ENCODE measurements at places on chromosomes 7 and 10.

GRCh38 chr10:58473976-58474375, 38.7 kb upstream of the BICC1 start:
- DNase-seq: no peak

DNA sequence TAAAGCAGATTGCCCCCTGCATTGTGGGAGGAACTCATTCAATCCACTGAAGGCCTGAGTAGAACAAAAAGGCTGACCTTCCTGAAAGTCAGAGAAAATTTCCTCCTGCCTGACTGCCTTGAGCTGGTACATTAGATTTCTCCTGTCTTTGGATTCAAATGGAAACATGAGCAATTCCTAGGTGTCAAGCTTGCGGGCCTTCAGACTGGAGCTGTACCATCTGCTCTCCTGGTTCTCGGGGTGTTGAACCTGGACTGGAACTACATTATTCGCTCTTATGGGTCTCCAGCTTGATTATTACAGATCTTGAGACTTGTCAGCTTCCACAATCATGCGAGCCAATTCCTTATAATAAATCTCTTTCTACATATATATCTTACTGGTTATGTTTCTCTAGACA, 173.6 kb upstream of the STEAP4 start:
- DNase-seq: no peak

- no peak for DNase-seq
Observed at GRCh38 chr10:124740369-124741280, 3.6 kb downstream of the FAM53B start.

GRCh38 chr10:110252151-110252550, 44.7 kb downstream of the MXI1 start:
- no peak for DNase-seq

DNA sequence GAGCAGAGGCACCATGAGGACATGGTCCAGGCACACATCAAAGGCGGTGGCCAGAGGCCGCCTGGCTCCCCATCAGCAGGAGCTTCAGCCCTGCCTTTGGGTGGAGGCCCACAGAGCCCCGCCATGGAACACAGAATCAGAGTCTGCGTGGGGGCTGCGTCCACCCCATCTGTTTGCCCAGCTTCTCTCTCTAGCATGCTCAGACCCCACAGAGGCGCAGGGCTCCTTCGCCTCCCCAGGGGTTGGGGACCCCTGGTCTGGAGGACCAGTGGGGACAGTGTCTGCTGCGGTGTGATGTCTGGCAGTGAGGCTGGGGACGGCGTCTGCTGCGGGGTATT, 321.9 kb downstream of the PTPRN2 start:
- DNase-seq: no peak

- peak; percentile 43 for DNase-seq
Observed at GRCh38 chr7:32154797-32155196, 84.6 kb upstream of the PDE1C start.

- no peak for DNase-seq
Observed at GRCh38 chr10:116385994-116386809, 41.4 kb upstream of the PNLIPRP3 start.

- DNase-seq: no peak
Observed at GRCh38 chr7:100089458-100090196, 858 bp downstream of the COPS6 start.

- no peak for DNase-seq
Observed at GRCh38 chr7:121262221-121262620, 66.6 kb upstream of the WNT16 start.

DNA sequence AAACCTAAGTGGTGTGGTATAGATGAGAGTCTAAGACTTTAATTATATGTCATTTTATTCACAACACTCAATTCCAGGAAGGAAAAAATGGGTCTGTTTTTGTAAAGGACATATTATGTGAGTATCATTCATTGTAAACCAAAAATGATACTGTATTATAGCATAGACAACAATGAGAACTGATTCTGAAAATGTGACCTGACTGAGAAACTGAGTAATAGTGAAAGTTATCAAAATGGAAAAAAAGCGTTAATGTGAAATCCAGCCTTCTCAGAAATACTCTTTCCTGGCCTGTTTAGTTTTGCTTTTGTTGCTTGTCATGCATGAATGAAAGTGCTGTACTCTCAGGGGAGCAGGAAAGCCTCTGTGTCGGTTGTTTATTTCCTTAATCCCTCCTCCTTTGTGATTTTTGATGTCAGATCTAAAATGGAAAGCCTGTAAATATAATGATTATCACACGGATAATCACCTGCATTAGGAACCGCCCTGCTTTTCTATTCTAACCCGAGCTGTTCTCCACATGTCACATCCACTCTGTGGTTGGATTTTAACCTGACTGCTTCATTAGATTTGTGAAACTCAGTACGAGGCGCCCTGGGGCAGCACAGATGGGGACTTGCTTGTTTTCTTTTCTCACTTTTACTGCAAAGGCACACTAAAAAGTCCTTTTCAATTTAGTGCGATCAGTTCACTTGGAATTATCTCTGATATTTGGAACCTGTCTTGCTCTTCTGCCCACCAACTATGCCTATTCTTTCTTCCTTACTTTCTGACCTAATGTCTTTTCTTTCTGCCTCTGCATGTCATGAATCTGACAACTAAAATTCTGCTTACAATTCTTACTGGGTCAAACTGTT, 240.9 kb upstream of the KAT6B start:
- no peak for DNase-seq

GRCh38 chr10:5325076-5325475, 39.7 kb upstream of the UCN3 start:
- DNase-seq: no peak

DNA sequence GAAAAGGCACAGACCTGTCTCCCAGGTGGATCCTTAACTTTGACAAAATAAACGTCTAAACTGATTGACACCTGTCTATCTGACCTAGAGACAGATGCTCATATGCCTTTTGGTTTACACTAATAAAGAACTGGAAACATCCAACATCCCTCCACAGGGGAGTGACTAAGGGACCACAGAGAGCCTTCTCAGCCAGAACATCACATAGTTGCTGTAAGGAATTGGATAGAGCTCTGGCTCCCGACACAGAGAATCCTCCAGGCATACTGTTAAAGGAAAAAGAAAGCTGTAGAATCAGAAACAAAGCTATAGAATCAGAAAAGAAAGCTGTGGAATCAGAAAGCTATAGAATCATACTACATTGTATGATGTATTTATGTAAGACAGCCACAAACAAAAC, 258.8 kb downstream of the STK31 start:
- no peak for DNase-seq

DNA sequence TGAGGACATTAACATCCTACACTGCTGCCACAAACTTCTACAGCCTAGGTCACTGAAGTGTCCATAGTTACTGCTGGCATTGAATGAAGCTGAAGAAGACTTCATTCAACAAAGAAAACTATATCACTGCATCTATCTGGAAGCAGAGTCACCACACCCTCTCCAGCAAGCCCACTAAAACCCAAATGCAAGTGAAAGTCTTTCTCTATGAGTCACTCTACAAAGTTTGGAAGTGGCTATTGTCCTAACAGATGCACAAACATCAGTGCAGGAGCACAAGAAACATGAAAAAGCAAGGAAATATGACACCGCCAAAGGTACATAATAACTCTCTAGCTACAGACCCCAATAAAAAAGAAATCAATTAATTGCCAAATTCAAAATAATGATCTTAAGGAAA, 43.5 kb upstream of the CAMK2B start:
- DNase-seq: no peak

- DNase-seq: no peak
Observed at GRCh38 chr10:18594574-18595156, 56.7 kb downstream of the NSUN6 start.

GRCh38 chr7:43302211-43302711, 189.8 kb downstream of the HECW1 start:
- no peak for DNase-seq

- DNase-seq: no peak
Observed at GRCh38 chr10:129547608-129548007, 80.6 kb downstream of the MGMT start.

DNA sequence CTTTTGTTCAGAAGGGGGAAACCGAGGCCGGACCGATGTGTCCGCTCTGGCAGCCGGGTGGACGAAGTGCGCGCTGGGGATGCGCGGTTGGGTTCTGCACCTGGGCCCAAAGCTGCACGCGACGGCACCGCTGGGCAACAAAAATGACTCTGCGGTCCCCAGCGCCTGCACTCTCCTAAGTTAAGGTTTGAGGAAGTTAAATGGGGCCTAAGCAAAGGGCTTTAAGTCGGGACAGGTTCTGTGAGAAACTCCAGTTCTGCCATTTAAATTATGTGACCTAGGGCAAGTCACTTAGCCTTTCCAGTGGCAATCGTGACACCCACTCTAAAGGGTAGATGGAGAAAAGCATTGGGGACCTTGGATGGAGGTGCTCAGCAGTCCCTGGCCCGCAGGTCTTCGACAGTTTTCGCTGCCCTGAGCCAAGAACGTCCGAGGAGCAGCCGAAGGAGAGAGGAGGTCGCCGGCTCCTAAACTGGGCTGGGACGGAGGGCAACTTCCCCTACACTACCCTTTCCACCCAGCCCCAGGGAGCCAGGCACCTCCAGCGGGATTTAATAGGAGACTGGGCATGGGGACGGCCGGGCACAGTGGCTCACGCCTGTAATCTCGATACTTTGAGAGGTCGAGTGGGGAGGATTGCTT, 534 bp upstream of the ACBD5 start:
- no peak for DNase-seq

GRCh38 chr7:83807774-83808173, 158.8 kb upstream of the SEMA3E start:
- DNase-seq: no peak

DNA sequence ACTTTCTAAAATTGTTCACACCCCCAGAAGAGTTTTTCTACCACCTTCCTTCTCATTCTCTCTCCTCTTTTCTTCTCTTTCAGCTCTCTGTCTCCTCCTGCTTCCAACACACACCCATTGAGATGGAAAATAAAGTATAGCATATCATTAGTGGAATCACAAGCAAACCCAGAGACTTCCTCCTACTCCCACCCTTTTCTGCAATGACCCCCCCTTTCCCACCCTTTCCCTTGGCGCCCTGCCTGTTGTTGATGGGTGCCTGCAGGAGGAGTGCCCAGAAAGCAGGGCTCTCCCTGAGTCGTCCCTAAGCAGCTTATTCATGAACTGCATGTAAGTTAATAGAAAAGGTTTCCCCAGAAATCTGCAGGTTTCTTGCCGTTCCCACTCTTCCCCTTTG, 300.0 kb downstream of the PLXNA4 start:
- no peak for DNase-seq

DNA sequence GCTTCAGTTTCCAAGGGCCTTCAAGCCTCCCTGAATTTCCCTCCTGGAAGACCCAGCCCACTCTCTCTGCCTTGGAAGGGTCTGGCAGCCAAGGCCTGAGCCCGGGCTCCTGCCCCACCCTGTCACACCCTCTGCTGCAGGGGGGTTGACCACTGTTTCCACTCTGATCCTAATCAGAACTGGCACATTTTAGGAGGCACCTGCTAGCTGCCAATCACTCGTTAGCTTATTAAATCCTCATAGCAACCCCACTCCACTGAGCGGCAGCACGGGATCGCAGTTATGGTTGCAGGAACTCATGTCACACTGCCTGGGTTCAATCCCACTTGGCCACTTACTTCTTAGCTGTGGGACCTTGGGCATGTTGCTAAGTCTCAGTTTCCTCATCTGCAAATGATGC, 12.9 kb downstream of the HSPB1 start:
- DNase-seq: no peak

DNA sequence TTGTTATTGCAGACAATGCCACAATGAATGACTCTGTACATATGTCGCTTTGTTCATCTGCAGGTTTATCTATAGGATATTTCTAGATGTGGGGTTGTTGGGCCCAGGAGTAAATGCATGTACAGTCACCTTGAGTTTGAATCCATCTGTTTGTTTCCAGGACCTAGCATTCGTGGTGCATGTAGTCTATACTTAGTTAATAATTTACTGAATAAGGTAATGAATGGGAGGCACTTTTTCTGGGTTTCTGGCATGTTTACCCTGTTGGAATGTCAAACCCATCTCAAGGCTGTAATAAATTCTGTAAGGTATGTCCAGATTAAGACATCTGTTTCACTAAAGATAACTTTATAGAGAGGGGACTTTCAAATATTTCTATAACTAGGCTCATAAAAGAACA, 23.5 kb downstream of the HECTD2 start:
- no peak for DNase-seq

GRCh38 chr7:98186452-98187137, 24.6 kb upstream of the BHLHA15 start:
- no peak for DNase-seq

DNA sequence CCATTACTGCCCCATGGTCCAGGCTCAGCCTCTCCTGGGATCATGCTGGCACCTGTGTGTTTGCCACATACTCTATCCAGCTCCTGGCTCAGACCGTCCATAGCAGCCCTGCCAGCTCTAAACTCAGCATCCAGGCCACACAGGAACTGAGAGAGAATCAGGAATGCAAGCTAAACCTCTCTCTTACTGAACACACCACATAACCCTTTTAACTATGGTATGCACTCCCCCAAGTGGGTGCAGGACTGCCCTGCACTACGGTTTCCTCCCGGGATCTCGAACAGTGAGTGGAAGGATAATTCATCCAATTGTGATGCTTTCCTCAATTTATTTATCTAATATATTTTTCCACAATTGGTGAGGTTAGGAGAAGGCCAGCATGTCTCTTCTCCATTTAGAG, 17.1 kb upstream of the ZNF800 start:
- DNase-seq: no peak

DNA sequence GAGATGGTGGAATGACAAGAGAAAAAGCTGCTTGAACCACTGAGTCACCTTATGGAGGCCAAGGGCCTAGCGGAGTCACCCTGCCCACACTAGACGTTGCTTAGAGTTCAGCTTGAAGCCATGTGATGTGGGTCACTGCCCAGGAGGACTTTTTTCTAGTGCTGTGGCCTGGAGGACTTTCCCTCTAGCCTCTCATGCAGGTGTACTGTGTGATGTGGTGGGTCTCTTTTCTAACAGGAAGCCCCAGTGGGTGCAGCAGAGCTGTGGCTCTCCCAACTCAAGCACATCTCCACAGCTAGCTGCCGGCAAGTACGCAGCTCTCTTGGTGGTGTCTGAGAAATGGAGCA, 13.6 kb downstream of the POR start:
- DNase-seq: no peak

DNA sequence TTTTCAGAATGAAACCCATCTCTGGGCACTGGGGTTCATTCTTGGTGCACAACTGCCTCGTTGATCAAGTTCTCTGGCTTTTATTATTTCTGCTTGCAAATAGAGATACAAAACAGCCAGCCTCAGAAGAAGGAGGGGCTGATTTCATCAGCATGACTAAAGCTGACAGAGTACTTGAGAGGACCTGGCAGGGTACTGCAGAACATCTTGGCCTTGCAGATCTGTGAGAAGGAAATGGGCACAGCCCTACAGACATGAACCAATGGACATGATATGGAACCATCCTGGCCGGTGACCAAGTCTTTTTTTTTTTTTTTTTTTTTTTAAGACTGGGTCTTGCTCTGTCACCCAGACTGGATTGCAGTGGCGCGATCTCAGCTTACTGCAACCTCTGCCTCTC, 240.6 kb downstream of the VTI1A start:
- no peak for DNase-seq

DNA sequence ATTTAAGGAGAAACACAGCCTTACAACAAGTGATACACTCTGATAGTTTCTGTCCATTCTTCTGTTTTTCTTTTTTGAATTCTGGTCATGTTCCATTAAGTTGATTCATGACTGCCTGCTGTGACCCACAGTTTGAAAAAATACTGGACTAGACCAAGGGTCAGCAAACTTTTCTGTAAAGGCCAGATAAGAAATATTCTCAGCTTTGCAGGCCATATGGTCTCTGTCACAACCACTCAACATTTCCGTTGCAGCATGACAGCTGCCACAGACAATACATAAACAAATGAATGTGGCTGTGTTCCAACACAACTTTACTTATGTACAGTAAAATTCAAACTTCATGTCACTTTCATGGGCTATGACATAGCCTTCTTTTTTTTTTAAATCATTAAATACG, 156.7 kb downstream of the PLXNA4 start:
- DNase-seq: no peak

Data from cerebellar nuclear complex (tissue), 1 donor.